ENCODE measurements at places on chromosomes 13 and 19.
A peak's percentile ranks its signal among the peaks of the same experiment; 100 is the strongest.

DNA sequence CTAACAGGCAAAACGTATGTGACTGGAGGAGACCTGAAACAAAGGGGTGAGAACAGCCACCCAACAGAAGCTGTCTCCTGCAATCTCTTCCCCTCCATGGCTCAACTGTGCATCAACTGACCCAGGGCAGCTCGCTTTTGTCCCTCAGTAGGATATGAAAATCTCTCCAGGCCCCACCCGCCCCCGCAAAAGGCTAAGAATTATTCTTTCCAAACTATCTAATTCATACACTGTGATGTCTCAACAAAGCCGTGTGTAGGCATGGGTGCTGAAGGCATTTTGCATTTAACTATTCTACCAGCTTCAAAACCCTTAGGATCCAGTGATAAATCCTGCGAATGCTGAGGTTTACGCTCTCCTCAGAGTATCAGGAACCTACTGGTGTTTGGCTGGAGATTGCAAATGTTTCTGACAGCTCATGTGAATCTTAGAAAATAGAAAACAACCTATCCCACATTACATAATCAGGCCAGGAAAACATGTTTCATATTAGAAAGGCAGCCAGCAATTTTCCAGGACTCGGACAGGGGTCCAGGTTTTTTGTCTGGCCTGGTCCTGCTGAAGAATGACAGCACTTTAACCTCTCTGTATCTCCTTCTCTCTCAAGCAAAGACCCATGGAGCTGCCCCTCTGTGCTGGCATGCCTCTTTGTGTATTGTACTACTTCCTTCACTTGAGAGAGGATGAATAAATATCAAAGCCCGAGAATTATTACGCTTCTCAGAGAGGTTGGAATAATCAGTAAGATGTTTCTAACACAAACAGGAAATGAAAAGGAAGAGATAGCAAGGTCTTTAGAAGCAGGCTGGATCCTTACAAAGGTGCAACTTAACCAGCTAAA lies 17.3 kb downstream of the DHRS12 start:
- DNase-seq, result no peak

DNA sequence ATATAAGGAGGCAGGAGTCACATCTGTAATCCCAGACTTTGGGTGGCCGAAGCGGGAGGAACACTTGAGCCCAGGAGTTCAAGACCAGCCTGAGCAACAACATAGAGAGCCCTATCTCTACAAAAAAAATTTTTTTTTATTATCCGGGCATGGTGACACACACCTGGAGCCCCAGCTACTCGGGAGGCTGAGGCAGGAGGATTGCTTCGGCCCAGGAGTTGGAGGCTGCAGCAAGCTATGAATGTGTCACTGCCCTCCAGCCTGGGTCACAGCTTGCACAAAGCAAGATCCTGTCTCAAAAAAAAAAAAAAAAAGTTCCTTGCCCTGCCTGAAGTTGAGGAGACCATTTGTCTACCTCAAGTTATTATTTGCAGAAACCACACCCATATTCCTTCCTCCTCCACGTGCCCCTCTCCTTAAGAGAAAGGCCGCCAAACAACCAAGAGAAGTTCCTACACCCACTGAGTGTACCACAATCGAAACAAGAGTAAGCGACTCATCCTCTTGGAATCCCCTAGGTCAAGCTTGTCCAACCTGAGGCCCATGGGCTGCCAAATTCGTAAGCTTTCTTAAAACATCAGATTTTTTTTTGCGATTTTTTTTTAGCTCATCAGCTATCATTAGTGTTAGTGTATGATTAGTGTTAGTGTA lies 2.2 kb downstream of the ABCC4 start:
- no peak for DNase-seq

DNA sequence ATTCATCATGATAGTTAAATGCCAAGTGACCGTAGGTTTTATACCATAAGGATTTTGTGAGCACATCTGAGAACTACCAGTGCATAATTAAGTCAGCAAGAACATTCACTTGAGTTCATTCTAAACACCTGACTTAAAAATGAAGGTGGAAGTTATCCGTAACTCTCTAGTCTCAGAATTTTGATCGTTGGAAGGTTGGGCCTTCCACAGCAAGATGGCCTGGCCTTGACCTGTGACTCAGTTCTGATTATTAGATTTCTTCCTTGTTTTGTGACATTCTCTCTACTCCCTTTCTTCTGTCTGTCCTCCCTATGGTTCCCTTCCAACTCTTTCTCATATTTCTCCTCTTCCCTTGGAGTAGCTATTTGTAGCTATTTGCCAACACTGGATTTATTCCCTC lies 20.0 kb upstream of the WDFY2 start:
- no peak for DNase-seq

GRCh38 chr19:50632151-50632835 lies 7.4 kb downstream of the SYT3 start:
- no peak for DNase-seq

DNA sequence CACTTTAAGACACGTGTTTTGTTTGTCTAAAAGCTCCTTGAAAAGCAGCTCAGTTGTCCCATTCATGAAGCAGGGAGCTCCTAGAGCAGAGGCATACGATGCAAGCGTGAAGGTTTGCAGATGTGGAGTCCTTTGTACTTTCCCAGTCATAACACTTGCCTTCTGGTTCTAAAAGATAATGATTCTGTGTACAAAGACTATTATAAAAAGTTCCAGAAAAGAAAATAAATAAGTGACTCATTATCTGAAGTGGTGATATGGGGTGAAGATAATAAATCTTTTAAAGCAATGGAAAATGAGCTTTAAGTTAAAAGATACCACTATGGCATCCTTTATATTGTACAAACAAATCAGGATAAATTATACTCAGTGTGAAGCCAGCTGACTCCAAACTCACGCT lies 569.9 kb downstream of the MYO16 start:
- no peak for DNase-seq

- no peak for DNase-seq
These were observed 823 bp downstream of the DOCK6 start for GRCh38 chr19:11261431-11261970.

DNA sequence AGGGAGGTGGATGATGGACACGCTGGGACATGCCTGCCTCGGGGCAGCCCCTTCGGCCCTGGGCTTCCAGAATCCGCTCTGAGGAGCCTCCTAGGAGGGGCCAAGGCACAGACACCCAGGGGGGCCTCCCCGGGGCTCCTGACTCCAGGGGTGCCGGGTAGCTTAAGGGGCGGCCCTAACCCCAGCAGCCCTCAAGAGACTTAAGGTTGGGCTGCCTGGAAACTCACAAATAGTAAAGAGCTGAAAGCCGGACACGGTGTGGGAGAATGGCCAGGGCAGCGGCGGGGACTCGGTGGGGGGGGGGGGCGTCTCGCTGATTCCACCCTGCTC lies 7.7 kb downstream of the ARID3A start:
- no peak for DNase-seq

DNA sequence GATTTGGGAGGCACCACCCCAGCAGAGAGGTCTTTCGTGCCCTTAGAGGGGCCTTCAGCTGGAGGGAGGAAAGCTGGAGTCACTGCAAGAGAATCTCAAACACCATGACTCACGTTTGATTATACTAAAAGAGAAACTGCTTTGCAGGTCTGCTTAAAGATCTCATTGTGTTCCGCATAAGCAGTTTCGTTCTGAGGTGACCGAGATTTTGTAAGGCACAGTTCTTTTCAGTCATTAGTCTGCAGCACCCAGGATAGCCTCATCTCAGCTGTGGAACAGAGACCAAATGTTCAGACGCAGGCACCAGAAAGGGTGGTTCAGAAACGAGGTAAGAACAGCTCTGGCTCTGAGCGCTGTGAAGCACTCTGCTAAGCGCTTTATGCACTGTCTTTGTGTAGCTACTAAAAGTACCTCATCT lies 71.2 kb upstream of the GTF3A start:
- DNase-seq, result peak; percentile 27

DNA sequence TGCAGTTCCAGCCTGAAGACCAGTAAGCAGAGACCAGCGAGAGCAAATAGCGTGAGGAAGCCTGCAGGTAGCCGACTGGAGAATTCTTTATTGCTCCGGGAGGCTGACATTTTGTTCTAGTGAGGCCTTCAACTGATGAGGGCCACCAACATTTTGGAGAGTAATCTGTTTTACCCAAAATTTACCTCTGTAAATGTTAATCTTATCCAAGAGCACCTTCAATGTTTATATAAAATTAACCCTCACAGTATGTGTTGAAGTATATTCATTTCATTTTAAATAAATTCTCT lies 546.4 kb upstream of the SLITRK5 start:
- no peak for DNase-seq

DNA sequence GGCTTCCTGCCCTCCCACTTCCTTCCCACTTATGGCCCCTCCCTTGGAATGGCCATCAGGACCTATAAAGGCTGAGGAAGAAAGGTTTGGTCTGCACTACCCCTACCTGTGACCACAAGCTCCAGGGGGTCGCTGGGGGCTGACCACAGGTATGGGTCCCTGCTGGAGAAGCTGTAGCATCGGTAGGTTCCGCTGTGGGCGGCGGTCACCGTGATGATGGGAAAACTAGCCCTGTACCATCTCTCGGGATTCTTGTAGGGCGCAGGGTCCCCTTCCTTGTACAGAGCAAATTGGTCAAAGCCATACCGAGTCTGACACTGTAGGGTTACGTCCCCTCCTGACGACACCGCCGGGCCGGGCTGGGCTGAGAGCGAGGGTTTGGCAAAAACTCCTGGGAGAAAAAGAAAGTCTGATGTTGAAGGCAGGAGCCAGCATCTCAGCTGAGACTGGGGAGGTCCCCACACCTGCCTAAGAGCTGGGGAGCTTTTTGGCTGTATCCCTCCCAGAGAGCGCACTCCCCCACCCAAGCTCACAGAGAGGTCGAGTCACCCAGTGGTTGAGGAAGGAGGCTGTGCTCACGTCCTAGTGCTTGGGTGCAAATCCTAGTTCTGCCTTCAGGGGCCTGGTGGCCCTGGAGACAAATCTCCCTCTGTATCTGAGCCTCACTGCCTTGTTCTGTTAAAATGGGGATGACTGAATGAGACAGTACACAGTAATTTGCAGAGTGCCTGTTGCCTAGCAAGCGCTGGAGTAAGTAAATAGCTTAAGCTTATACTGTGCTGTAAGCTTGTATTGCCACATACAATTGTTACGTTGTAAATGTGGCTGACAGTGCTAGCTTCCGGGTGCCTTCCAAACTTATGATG lies 10.4 kb downstream of the GP6 start:
- DNase-seq, result no peak

DNA sequence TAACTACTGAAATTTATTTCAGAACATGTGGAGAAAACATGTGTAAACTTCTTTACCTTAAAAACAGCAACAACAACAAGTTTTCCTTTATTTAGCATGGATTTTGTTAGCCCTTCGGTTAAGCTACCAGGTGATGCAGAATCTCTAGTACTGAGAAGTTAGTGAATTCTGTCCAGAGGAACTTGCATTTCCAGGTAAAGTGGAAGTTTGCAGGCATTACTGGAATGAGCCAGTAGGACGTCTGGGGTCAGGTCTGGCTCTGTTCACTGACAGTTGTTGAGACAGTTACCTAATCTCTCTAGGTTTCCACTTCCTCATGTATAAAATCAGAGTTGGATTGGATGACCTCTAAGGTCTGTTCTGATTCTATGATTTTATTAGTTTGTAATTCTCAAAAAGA lies 244.3 kb downstream of the OLFM4 start:
- DNase-seq, result no peak

GRCh38 chr19:45294291-45295029 lies 28.2 kb downstream of the CKM start:
- no peak for DNase-seq

DNA sequence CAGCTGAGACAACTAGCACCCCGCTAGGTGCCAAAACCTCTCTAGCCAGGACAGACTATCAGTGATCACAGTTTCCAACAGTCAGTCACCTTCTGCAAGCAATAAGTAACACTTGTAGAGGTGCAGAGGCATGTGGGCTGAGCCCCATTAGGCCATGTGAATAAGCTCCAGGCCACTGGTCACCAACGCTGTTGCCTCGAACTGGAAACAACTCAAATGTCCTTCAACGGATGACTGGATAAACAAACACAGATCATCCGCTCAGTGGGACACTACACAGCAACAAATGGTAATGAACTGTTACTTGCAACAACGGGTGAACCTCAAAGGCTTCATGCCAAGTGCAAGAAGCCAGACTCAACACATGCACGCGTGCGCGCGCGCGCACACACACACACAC lies 27.5 kb upstream of the TMEM160 start:
- no peak for DNase-seq

GRCh38 chr19:7888145-7888825 lies at the start of gene LRRC8E:
TSS of gene LRRC8E (plus strand) at chr19:7888510. CDS start at chr19:7895604, 7,094 bp downstream.
- DNase-seq, result peak; percentile 72

GRCh38 chr19:6413721-6414643 lies 10.6 kb downstream of the KHSRP start:
- no peak for DNase-seq

- peak; percentile 70 for DNase-seq
These were observed 6.2 kb downstream of the SYT5 start for GRCh38 chr19:55173714-55174409.

- no peak for DNase-seq
These were observed 74.3 kb downstream of the CRYL1 start for GRCh38 chr13:20451397-20451796.

GRCh38 chr13:95258619-95259194 lies 42.5 kb downstream of the ABCC4 start:
- DNase-seq, result no peak

- DNase-seq, result peak; percentile 22
These were observed 1.8 kb downstream of the FGF14 start for GRCh38 chr13:102399791-102400674.

DNA sequence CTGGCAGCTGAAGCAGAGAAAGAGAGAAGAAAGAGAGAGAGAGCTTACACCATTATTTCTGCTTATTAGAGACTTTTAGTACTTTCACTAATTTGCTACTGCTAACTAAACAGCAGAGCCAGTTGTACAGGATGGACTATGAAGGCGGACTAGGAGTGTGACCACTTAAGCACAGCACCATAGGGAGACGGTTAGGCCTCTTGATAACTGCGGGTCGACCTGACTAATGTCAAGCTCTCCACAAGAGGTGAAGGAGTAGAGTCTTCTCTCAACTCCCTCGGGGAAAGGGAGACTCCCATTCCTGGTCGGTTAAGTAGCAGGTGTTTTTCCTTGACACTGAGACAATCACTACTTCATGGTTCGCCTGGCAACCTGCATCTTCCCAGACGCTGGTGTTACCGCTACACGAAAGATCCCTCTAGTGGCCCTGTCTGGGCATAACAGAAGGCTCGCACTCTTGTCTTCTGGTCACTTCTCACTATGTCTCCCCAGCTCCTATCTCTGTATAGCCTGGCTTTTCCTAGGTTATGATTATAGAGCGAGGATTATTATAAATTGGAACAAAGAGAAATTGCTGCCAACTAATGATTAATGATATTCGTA lies 5.3 kb upstream of the PSG7 start:
- no peak for DNase-seq

DNA sequence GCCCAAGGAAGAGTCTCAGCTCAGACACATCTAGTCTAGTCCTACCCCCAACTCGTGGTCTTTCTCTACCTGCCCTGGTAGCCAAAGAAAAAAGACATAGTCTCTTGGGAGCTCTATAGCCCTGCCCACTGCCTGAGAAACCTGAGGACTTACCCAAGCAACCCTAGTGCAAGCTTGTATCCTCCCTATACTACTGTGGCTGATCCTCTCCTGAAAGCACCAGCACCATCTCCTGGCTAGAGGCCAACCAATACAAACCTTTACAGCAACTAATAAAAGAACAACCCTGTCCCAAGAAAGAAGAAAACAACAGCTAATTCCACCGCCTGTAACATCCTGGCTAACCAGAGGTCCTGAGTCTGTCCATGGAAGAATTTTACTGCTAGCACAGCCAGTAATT lies 532.4 kb downstream of the SLITRK6 start:
- no peak for DNase-seq

GRCh38 chr13:32059511-32059984 lies 28.0 kb downstream of the FRY start:
- DNase-seq, result no peak

GRCh38 chr19:42132030-42132628 lies at the start of gene POU2F2:
TSS of gene POU2F2 (minus strand) at chr19:42132446. CDS start at chr19:42132411, 35 bp downstream.
- DNase-seq, result peak; percentile 88

GRCh38 chr13:100600461-100600860 lies 11.9 kb upstream of the GGACT start:
- DNase-seq, result no peak
